Activated T-helper 2 cell treated with anti-CD3 and anti-CD28 coated beads, Interferon-gamma antibody, Interleukin-2, Interleukin-4, amounts not matched to agents 10 μg/mL and 5 μg/mL and 100 μg/mL, durations not matched to agents 14 hours and 24 hours and 36 hours (primary cell): ENCODE measurements at places on chromosomes 16 and 17. TPM values are rescaled to one million over a fixed set of nuclear protein-coding genes. Genes with fewer than 3 reads are reported as not detected.

Gene KRT20
- total RNA-seq: not detected in 2 replicates

Gene CSF3
- not detected in 2 replicates for total RNA-seq

Gene GCGR
- not detected in 2 replicates for total RNA-seq

Gene MT1F
- 6.4 and 8.0 TPM in 2 replicates for total RNA-seq

Gene PITPNM3
- total RNA-seq: 0.52 and 1.1 TPM in 2 replicates

Gene GFER
- 39.2 and 40.0 TPM in 2 replicates for total RNA-seq
